ENCODE measurements at places on chromosomes 6 and 20.

DNA sequence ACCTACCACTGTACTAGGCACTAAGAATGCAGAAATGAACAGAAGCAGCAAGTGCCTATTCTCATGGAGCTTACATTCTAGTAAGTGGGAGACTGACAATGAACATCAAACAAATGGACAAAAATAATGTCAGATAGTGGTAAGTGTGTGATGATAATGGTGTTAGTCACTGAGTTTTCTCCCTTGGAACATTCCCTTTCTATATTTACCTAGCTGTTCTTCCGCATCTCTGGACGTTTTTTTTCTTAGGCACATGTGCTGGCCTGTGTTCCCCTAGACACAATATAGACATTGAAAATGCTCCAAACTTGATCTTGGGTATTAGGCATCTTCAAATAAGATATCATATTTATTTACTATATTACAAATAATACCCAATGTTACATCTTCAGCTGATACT is 218.1 kb upstream of the GJE1 start:
- DNase-seq, result no peak

DNA sequence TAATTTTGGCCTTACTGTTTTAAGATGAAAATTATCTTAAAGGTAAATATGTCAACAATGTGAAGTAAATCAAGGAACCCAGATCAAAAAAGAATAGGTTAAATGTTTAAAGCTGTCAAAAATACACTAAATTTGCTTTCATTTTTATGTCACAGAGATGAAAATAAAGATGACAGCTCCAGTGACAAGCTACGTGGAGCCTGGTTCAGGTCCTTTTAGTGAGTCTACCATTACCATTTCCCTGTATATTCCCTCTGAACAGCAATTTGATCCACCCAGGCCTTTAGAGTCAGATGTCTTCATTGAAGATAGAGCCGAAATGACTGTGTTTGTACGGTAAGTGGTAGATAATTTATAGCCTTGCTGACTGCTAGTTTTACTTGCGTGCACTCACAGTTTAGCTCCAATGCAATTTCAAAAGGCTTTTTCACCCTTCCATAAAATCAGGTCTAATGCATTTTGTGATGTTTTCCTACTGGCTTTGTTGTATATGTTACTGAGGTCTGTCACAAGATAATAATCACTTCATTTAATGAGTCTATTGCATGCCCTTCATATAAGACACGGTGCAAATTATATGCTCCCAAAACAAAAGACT is 1.9 kb downstream of the HEBP2 start:
- no peak for DNase-seq

DNA sequence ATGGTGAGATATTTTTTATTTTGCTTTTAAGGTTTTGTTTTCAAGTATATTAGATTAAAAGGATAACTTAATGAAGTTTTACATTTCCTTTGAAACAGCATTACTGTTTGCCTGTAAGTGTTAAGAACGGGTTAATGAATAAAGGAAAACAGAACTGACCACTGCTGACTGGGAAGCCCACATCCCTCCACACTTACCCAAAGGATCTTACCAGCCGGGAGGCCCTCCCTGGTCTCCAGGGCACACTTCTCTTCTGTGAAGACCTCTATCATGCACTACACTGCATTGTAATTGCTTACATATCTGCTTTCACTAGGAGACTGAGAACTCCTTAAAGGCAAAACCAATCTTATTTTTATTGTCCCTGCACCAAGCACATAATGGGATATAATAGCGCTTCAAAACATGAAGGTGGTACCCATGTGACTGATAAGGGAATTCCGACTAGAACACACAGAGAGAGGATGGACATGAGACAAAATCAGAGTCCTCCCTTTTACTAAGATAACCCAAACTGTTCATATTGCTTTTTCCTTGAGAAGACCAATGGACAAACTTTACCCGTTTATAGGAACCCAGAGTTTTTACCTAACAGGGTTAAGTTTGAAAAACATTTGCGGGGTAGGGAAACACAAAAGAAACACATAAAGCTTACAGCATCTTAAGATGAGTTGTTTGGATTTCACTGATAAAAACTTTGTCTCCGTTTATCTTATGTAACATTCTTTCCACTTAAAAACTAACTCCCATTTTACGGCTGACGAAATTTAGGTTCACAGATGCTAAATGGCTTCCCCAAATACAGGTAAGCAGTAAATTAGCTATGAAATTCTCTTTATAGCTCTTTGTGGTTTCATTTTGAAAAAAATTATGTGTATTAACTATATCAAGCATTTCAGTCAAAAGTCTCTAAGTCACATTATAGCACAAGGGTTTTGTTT is 8.7 kb downstream of the EZR start:
- no peak for DNase-seq

GRCh38 chr6:130065609-130066156 is 47.3 kb downstream of the L3MBTL3 start:
- no peak for DNase-seq

DNA sequence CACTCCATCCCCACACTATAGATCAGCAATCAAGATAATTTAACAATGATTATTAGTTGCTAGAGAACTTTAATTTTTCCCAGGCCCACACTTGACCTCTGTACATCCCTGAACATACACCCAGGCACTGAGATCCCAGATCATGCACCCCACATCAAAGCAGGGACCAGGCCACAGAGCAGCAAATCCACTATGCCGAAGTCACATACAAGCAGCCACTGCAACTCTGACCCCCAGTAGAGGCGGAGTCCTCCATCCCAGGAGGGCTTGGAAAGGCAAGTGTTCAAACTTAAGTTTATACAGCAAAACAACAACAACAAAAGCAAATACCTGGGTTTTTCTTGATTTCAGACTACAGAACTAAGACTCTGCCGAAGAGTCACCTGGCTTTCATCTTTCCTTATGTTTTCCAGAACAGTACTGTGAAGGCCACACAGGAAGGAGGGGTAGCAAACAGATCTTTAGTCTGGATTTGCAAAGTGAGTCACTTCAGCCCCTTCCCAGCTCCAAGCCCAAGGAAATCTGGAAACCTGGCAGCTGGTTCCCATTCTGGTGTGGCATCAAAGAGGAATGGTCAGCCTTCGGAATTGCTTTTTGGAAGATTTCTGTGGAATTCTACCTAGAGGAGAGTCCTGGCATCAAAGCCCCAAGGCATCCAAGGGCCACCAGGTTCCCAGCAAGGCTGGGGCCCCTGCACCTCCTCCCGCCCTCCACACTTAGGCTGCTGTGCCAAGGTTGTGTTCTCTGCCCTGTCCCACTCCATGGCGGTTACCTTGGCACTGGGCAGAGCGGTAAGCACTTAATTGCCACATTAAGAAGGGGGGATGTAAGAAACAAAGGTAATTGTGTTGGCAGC is 7.3 kb downstream of the JAG1 start:
- DNase-seq, result no peak

DNA sequence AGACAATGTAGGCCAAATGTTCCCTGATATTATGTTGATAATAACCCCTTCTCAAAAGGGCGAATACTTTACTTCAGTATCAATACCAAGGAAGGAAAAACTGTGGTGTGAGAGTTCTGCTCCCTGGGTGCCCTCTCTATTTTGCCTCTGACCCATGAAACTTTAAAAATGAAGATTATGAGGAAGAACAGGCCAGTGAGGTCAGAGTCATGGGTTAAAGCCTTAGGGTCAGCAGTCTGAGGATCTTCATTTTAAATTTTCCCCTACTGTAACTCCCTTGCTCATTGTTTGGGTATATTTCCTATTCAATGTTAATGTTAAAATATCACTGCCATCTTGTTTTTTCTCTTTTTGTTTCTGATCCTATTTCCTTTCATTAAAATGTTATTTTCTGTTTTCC is 47.9 kb downstream of the PRKN start:
- no peak for DNase-seq

GRCh38 chr20:49276961-49277785 is 684 bp downstream of the ZNFX1 start:
- DNase-seq, result peak; percentile 46

- no peak for DNase-seq
Observed at GRCh38 chr6:113558431-113558830, 298.7 kb upstream of the MARCKS start.

- DNase-seq, result peak; percentile 4
Observed at GRCh38 chr6:21438237-21438985, 155.1 kb upstream of the SOX4 start.

DNA sequence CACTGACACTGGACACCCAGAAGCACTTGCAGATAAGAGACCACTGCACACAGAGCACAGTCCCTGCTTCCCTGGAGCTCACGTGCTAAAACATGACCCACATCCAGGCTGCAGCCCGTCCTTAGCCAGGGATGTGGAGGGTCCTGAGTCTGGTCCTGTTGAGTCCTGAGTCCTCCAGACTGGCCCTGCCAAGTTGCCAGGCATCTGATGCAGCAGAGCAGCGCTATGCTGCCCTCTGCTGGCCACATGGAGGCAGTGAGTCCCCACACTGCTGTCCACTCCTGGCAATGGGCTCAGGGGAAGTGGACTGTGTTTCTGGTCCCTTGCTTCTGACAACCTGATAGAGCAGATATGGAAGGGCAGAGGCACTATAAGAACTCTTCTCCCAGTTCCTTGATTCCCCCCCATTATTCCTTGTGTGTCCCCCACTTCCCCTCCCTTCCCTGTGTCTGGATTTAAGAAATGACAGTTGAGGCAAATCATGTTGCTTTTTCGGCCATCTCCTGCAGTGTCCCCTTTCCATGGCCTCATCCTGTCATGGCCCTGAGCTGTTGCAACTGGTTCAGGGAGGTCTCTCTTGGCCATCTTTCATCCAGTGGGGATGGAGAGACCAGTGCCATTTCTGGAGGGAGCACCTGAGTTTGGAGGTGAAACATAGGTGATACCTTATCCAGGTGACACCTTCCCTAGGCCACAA is 86.0 kb downstream of the DHX35 start:
- peak; percentile 59 for DNase-seq

GRCh38 chr6:140663094-140663493 is 1288.6 kb upstream of the CITED2 start:
- DNase-seq, result no peak

- no peak for DNase-seq
Observed at GRCh38 chr6:115969207-115969929, 91.3 kb downstream of the FRK start.

- no peak for DNase-seq
Observed at GRCh38 chr6:159181914-159182313, 12.7 kb downstream of the FNDC1 start.

DNA sequence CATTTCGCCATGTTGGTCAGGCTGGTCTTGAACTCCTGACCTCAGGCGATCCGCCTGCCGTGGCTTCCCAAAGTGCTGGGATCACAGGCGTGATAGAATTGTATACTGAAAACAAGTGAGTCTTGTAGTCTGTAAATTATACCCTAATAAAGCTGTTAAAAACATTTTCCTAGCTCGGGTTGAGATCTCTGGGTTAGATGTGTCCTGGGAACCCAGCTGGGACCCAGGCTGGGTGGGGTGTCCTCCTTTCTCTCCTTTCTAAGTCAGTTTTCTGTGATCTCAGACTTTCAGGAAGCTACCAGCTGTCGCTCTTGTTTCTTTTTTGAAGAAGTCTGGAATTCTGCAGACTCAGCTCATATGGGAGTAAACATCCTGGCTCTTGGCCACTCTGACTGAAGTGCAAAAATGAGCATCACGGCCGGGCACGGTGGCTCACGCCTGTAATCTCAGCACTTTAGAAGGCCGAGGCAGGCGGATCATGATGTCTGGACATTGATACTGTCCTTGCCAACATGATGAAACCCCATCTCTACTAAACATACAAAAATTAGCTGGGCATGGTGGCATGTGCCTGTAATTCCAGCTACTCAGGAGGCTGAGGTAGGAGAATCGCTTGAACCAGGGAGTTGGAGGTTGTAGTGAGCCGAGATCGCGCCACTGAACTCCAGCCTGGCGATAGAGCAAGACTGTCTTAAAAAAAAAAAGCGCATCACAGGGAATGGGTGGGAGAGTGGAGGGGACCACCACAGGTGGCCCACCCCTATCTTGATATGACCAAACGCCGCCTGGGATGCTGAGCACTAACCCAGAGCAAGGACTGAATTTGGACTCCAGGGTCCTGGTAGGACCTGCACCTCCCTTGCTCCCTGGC is 9.9 kb upstream of the PCIF1 start:
- no peak for DNase-seq

DNA sequence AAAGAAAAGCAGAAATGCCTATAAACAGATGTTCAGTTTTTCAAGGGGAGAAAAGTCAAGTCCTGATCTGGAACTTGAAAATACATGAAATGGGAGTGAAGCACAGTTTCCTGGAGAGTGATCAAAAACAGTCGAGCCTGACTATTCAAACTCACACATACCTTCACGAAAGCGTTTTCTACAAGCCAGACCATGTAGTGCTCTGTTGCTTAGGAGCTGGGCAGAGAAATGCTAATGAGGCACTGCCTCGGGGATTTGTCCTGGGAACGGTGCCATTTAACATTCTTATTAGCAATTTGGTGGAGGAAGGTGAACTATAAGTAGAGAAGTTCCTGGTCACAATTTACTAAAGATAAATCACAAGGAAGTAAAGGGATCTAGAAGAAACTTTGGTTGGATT is 5.9 kb downstream of the NHSL1 start:
- DNase-seq, result no peak

DNA sequence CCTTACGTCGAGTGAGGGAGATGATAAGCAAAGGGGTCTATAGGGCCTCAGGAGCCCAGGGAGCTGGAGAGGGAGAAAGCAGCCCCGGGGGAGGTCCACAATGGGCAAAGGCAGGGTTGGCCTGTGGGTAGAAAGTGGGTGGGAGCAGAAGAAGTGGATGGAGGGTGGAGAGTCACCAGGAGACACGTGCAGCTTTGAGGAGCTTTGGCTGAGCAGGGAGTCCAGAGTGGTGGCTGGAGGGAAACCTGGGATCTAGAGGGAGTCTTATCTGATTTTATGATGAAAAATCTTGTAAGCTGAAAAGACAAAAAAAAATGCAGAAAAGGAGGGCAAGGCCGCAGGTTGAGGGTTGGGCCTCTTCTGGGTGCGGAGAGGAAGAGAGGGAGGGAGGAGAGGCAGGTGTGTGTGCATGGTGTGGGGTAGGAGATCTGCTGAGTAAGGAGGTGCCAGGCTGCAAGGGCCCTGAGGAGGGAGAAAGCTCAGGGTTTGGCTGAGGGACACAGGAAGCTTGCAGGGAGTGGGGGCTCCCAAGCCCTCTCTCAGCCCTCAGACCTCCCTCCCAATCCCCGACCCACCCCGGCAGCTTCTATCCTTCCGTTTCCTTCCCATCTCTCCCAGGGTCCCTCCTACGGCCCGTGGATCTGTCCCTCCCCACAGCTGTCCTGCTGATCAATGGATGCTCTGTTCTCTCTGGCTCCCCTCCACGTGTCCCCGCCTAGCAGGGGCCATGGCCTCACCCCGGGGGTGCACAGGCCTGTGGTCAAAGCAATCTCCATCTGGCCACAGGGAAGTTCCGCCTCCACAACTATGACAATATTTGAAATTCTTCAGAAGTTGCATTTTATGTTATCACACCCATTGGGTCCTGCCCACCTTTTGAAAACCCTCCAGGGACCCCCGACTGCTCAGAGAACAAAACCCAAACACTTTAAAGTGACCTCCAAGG is 17.1 kb upstream of the BPI start:
- no peak for DNase-seq

- no peak for DNase-seq
Observed at GRCh38 chr6:4797587-4797986, 21.4 kb downstream of the CDYL start.
